ENCODE measurements at places on chromosomes 6 and 20.

DNA sequence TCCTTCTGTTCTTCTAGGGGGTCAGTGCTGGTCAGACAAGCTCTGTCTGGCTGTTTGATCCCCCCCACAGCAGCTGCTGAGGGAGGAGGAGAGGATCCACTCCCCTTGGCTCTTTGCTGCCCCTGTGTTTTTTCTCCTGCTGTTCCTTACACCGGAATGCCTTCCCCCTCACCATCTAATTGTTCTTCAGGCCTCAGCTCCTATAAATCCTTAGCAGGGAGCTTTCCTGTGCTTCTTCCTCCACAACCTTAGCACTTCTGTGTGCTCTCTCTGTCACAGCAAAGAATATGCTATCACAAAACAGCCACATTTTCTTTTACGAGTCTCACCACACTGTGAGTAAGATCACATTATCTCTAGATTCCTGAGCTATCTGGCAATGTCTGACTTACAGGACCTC, 196.6 kb downstream of the OTOR start:
- DNase-seq, result peak; percentile 10

DNA sequence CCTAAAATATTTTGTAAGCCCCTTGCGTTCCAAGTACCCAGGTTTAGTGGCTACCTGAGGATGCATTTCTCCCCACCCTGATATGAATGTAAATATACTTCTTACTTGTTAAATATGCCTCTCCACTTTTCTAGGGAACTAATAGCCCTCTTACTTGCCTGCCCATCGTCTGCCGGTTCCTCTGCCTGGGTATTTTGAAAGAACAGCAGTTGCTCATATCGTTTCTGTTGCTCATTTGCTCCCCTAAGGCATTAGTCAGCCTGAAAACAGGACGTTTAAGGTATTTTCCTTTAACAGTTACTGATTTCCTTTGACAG, 141.3 kb upstream of the CARMIL1 start:
- no peak for DNase-seq

GRCh38 chr6:150494241-150494640, 105.4 kb upstream of the PLEKHG1 start:
- DNase-seq, result no peak

DNA sequence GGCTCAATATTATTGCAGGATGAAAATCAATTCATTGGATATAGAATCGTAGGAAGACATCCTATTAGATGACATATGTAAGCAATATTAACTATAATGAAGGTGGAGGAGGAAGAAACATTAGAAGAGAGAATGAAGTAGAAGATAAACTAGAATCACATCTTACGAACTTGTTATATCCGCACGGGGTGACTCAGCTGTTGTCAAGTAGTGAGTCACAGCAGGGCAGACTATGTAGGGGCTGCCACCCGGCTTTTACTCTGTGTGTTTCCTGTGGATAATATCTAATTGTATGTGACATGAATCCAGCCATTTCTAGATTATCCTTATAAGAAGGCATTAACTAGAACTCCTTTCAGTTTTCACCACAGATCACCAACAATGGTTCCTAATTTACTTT, 520.2 kb downstream of the DOK5 start:
- peak; percentile 13 for DNase-seq

- DNase-seq, result no peak
These were observed 10.5 kb downstream of the PTCHD4 start for GRCh38 chr6:48100588-48100895.

DNA sequence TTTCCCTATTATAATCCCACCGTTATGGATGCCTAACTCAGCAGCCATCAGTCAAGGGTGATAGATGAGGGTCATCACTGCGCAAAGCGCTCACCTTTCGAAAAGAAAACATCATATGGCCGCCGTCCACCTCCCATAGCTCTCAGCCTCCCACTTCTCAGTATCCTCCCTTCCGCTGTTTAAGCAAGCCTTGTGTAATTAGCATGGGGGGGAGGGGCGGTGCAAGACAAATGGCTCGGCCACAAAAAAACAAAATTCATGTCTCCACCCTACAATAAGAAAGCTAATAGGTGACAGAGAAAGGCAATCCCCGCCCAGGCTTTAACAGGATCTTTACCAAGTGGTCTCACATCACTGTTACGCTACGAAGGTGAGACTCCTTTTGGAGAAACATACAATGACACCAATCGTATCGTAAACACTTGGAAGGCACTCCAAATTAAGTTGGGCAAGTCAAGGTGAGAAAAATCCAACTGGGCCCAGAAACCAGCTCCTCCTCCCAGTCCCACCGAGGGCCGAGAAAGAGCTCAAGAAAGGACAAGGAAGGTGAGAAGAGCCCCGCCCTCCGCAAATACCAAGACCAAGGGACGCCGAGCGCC, 645 bp downstream of the DDX39B start:
- DNase-seq, result peak; percentile 86

DNA sequence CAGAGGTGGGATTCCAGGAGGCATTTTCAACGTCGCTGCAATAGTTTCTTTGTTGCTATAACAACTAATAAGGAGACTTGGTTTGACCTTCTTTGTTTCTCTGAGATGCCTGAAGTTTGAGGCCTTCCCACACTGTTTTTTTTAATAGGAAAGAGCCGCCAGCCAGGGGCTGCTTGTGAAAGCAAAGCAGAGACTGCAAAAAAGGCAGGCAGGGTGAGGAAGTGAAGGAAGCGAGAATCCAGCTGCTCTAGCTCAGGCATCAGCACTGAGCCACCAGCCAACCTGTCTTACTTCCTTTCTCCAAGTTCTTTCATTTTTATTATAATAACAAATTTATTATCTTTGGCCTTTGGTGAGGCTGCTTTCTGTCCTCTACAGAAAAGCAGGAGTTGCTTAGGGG, 179.1 kb downstream of the DOK5 start:
- DNase-seq, result no peak

- no peak for DNase-seq
These were observed 11.4 kb downstream of the COMMD7 start for GRCh38 chr20:32731882-32732266.

DNA sequence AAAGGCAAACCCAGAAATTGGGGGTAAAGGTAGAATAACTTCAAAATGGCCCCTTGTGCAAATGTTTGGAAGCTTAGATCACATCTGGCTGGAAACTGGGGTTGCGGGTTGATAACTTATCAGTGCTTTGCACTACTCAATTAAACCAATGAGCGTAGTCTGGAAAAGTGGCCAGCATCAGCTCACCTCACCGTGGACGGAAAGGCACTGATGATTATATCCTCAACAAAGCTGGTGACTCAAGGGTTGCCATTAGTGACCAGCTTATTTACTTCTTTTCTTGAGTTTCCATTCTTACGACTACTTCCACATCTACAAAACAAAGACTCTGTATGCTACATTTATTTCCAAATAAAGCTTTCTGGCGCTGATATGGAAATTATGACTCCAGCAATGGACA, 198.5 kb upstream of the HEY2 start:
- DNase-seq, result no peak

GRCh38 chr20:890666-891057, 25.5 kb downstream of the ANGPT4 start:
- DNase-seq, result no peak
